AG04450 (cell line): ENCODE measurements at places on chromosomes 2 and 18. TPM values are rescaled to one million over a fixed set of nuclear protein-coding genes. Genes with fewer than 3 reads are reported as not detected.

DNA sequence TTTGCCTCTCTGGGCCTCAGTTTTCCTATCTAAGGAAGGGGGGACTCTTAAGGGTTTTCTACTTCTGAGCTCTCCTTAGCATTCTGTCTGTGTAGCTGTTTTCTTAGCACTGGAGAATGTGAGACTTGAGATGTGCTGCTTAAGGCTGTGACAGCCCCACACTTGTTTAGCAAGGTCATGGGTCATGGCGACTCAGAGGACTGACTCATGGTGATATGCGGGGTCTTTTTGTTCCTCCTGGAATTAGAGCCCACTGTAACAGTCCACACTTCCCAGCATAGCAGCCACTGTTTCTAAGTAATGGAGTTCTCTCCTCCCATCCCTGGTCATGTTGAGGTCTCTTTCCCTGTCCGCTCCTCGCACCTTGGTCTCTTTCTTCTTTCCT, 4.1 kb upstream of the LPIN1 start:
- no peak for DNase-seq

DNA sequence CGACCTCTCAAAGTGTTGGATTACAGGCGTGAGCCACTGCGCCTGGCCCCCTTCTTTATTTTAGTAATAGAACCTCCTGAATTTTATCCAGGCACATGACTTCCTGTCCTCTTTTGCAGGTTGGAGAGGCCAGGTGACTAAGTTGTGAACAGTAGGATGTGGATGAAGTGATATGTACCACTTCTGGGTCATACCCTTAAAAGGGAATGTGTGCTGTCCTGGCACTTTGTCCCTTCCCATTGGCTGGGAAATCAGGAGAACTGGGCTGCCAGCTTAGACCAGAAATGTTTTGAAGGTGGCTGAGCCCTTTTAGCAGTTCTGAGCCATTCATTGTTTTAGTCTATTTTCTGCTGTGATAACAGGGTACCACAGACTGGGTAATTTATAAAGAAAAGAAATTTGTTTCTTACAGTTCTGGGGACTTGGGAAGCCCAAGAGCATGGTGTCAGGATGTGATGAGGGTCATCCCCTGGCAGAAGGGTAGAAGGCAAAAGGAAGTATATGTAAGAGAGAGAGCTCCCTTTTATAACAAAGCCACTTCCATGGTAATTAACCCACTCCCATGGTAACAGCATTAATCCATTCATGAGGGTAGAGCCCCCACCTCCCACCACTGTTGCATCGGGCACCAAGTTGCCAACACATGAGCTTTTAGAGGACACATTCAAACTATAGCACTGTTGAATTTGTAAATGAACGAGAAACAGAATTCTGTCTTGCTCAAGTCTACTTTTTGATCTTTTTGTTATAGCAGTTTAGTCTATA, 79.1 kb downstream of the TTC27 start:
- no peak for DNase-seq

- no peak for DNase-seq
Measured at GRCh38 chr2:202237787-202238233, 587 bp downstream of the SUMO1 start.

Gene SGPP2
- not detected in 2 replicates for polyA plus RNA-seq

GRCh38 chr2:32668254-32668653, 40.4 kb downstream of the TTC27 start:
- DNase-seq: no peak

DNA sequence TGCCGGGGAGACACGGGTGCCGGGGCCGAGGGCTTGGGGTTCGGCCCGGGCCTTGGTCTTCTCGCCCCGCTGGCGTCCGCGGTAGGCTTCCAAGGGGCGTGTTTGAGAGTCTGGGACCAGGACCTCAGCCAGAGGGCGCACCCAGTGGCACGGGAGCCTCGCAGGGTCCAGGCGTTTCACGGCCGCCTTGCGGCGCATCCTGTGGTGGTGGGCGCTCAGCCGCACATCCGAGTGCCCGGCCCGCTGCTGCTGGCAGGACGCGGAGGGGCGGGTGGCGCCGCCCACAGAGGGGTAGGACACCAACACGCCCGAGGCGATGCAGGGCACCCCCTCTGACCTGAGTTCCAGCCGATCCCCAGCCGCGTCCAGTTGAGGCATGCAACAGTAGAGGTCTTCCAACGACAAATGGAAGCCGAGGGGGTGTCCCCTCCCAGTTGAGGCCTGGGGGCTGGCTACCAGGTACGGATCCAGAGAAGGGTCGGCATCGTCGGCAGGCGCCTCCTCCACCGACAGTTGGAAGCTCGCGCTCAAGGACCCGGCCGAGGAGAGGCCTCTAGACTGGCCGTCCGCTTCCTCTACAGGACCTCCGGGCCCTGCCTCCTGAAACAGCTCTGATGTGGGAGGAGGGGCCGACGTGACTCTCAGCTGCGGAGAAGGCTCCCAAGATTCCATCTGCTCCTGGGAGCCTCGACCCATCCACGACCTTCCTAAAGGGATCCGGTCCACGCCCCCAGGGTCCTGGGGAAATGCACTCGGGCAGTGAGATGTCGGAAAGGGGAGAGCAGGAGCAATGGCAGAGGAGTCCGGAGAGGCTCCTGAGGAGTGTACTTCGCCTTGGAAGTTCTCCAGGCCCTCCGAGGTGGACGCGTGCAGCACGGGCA, 6.3 kb downstream of the C2orf81 start:
- no peak for DNase-seq

GRCh38 chr2:196234672-196235071, 63.3 kb upstream of the STK17B start:
- DNase-seq: no peak

GRCh38 chr18:13253786-13254688, 35.5 kb downstream of the LDLRAD4 start:
- DNase-seq: no peak

DNA sequence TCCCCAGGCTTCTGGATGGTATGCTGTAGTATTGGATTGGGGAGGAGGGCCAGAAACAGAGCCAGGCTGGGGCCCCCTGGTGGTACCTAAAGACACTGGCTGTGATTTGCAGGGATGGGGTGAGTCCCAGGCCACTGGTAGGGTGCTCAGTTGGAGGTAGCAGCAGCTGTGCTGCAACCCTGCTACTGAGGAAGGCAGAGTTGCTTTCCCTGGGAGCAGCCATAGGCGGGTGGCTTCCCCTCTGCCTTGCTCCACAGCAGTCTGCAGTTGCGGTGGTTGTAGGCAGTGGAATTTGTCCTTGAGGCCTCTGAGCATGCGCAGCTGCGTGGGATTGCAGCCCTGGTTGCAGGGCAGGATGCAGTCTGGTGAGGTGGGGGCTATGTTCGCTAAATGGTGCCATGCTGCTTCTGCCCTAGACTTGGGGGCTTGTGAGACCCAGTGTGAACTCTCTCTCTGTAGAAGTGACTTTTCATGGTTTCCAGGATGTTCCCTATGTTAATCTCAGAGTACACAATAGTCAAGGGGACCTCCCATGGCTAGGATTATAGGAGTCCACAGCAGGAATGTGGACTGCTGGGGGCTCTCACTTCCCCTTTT, 443.5 kb downstream of the XIRP2 start:
- DNase-seq: no peak

- no peak for DNase-seq
Measured at GRCh38 chr2:38239452-38239851, 137.6 kb downstream of the ATL2 start.

DNA sequence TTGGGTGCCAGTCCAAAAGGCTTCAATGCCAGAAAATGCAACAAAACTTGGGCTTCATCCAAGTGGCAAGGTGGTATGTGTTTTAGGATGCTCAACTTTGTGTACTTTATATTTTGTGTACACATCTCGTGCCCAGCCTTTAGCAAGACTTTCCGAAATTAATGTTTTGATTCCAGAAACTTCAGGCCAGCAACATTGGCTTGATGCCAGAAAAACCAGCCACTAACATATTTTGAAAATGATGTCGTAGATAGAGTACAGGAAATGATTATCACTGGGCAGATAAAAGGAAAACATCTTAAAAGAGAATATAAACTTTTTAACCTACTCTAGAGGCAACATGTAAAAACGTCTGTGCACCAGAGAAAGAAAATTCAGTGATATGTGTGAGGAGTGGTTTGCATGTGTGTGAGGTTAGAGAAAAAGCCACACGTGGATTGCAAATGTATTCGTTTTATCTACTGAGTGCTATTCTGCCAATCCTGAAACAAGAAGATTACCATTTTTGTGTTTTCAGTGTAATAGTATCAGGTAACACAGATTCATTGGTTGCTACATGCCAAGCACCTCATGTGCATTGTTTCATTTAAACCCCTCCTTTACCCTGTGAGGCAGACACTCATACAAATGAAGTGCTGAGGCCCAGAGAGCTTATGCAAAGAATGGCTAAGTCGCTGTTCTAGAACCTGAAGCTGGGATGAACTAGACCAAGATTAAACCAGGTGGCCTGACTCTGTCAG, 264.8 kb downstream of the C1D start:
- peak; percentile 18 for DNase-seq

DNA sequence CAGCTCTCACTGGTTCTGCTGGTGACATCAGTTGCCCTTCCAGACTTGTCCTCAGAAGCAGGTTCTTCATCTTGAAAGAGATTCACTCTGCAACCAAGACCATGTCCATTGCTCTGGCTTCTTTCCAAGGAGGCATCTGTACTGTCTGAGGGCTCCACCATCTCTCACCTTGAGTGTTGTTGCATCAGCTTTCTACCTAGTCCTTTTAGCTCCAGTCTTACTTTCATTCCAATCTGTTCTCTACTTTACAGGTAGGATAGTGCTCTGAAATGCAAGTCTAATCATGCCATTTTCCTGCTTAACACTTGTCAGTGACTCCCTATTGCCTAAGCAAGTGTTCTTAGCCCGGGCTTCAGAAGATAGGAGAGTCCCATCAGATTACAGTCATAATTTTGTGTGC, 117.7 kb downstream of the EN1 start:
- DNase-seq: no peak

DNA sequence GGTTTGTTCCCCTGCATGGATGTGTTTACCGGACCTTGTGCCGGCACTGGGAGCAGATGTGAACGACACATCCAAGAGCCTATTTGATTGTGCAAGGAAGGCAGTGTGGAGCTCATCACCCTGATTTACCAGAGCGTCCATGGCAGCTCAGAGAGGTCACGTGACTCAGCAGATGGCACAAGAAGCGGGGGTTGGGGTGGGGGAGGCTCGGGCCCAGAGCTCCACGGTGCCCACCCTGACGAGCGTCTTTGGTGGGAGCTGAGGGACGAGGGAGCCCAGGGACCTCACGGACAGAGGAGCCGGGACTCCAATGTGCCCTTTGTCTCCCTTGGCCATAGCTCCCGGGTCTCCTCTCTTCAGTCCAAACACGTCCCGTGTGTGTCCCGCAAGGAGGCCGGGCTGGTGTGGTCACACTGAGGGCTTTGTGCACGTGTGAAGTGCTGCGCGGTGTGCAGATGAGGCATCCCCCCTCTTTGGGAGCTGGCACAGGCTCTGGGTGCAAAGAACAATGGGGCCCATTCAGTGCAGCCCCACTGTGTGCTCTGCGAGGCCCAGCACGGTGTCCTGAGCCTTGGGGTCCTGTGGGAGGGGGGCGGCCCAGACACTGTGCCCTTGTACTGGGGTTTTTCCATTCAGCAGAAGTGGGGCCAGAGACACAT, 15.5 kb downstream of the KCNIP3 start:
- no peak for DNase-seq

GRCh38 chr2:233430081-233430480, 75.8 kb downstream of the DGKD start:
- no peak for DNase-seq

DNA sequence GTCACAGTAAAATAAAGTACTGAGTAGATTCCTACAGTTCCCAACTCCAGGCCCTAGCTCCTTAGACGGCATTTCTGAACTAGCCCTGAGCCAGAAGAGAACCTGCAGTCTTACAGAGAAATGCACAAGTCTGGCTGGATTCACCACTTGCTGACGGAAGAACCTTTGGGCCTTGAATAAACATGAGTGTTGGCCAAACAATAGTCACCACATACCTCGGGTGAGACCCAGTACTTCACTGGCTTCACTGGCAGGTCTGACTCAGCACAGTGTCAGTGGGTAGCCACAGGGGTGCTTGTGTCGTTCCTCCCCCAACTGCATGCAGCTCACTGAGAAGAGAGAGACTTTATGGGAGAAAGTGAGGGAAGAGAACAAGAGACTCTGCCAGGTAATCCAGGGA, 88.9 kb downstream of the TMEM185B start:
- DNase-seq: peak; percentile 88

DNA sequence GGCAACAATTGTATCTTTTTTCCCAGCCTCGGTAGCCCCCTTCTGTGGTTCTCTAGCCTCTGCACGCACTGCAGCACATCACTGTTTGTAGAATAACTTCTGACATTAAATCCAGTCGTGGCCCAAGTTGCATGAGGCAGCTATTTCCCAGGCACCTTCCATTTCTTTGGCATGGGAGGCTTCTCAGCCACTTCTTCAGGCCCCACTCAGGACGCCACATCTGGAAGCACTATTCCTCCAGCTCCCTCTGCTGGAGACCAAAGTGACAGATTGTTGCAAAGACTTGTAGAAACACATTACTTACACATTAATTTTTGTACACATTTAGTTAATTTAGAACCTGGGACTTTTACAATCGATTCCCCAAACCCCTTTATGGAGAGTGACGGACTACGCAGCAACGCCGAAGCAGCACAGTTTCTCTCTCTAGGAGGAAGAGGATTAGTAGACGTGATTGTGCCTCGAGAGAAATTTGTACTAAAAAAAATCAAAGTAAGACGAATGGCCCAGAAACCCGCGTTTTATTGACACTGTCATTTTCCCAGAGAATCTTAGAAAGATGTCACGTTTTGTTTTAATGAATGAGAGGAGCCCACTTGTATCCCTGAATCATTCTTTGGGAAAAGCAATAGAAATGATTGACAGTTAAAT, 57.8 kb upstream of the RGPD5 start:
- peak; percentile 27 for DNase-seq

DNA sequence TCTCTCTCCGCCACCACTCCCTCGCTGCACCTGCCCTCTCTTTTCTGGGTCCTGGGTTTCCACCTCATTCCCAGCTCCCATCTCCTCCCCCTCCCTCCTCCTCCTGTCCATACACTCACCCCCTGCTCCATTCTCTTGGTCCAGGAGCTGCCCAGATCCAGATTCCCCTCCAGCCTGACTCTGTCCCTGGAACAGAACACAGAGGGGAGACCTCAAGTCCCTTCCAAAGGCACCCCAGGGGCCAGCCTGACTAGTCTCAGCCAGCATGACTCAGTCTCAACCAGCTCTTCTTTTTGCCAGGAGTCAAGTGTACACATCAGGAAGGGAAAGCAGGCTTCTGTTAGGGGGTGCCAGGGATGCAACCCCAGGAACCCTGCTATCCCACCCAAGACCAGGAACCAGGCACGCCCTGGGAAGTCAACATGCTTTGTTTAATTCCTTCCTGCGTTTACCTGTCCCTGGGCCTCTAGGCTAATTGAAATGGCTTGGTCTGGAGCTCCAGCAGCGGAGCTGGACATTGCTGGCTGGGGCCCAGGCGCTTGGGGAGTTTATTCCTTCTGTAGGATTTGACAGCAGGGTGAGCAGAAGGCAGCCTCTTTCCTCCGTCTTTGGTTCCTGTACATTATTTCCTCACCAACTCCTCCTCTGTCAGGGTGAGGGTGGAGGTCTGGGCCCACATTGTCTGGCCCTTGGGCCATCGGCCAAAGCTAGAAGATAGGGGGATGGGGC, 28.4 kb upstream of the SELENOI start:
- DNase-seq: no peak

GRCh38 chr18:55085557-55086285, 126.5 kb upstream of the CCDC68 start:
- no peak for DNase-seq

Gene NT5DC4
- not detected in 2 replicates for polyA plus RNA-seq

- peak; percentile 53 for DNase-seq
Measured at GRCh38 chr2:86747711-86748639, 27.9 kb downstream of the RMND5A start.

GRCh38 chr2:58047961-58048360, 1.4 kb downstream of the VRK2 start:
- DNase-seq: no peak
